ENCODE measurements at places on chromosomes 2 and 18.

- no peak for DNase-seq
These were observed 172.9 kb upstream of the SOX11 start for GRCh38 chr2:5519286-5519685.

DNA sequence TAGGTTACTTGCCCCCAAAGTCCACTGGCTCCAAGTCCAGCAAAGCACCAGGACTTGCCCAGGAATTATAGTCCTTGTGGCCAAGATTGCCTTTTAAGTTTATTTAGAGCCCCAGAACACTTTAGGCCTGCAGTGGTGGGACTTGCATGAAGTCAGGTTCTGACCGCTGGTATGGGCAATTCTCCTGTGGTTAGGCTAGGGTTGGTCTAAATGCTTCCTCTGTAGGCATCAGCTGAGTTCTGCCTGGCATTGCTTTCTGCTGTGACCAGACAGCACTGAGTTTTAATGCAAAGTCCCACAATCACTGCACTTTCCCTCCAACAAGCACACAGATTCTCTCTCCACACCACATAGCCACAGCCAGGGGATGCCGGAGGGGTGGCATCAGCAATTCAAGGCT is 64.5 kb downstream of the DDX18 start:
- DNase-seq = no peak

DNA sequence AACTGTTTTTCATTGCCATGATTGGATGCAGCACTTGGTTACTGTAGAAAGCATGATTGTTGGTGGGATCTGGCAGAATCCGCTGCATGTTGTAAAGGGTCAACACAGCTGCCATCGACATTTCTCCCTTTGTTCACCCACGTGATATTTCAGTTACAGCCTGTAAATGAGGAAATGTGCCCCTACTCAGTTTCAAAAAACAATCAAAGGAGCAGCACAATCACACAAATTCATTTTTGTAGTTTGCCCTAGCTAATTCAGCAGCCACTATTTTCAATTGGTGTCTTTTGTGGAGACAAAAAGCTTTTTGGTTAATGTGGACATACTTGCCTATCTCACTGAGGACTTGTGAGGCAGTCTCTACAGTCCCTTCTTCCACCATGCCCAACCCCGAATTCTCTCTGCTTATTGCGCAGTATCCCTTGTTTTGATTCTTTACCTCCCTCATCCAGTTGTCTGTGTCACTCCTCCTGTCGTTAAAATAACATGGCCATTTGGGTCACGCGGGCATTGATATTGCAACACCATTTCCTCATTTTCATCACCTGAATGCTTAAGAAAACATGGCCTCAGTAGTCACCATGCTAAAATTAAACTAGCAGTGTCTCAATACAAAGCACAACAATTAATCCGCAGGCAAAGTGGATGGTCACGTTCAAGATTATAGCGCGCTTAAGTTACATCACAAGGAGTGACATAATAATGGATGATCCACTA is 6.4 kb upstream of the PROC start:
- DNase-seq = no peak

- peak; percentile 87 for DNase-seq
These were observed 54.6 kb upstream of the GPR17 start for GRCh38 chr2:127591221-127591923.

GRCh38 chr2:237549643-237550415 is 16.5 kb upstream of the PRLH start:
- no peak for DNase-seq

DNA sequence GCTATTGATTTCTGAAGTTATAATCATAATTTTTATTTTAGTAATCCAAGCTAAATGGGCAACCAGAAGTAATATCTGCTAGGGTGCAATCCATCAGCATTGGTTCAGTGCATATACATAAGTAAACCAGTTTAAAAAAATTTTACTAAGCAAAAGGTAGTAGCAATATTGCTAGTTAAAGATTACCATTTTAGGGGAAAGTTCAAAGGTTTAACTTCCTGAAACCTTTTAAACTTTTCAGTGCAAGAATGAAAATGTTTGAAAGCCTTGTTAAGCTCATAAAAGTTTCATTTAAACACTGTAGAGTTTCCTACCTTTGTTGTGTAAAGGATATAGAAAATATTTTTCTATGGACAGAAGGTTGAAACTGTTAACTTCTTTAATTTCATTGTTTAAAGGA is 31.0 kb upstream of the EPB41L5 start:
- no peak for DNase-seq

- DNase-seq = no peak
These were observed 18.6 kb downstream of the CMPK2 start for GRCh38 chr2:6846967-6847681.

- no peak for DNase-seq
These were observed 232.8 kb upstream of the ATP5MC3 start for GRCh38 chr2:175414191-175414881.

GRCh38 chr2:199983534-199983933 is 28.2 kb downstream of the MAIP1 start:
- DNase-seq = no peak

DNA sequence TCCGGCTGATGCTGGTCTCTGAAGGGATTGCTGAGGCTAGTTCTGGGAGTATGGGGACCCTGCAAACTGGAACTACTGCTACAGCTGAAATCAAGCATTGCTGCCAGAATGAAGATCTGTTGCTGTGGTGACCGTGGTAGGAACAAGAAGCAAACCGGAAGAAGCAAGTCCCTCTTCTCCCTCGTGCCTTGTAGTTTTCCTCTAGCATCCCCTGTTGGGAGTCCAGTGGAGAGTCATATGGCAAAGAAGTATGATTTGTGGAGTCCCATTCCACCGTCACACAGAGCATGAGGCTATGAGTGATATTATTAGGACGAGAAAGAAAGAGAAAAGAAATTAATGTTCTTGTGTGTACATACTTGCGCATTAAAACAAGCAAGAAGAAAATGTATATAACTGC is 138.8 kb upstream of the SP5 start:
- no peak for DNase-seq

DNA sequence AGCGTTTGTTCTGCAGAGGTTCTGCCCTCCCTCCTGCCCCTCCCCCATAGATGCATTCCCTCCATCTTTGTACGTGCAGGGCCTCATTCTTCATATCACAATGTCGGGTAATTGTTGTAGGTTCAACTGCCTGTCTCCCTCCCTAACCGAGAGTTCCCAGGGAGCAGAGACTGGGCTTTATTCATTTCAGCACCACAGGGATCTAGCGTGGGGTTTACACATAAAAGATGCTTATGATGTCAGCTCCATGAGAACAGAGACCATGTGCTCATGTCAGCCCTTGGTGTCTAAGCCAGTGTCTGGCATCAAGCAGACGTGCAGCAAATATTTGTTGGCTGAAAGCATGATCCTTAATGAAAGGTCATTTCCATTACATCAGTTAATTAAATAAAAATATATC is 298.9 kb upstream of the TRIB2 start:
- no peak for DNase-seq

DNA sequence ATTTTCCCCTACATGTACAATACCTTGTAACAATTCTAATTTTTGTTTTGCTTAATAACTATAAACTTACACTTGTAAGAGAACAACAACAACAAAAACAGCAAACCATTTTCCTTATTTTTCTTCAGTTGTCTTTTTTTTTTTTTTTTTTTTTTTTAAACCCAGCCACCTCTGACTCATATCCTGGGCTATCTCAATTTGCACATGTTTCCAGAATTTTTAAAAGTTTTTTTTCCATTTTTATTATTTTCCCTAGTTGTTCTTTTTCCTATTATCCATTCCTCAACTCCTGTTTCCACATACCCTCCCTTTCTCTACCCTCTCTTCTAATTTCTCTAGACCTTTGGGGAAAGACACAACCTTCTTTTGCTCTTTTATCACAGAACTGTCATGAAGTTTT is 112.5 kb downstream of the EFEMP1 start:
- DNase-seq = no peak

GRCh38 chr2:212158081-212158480 is 380.5 kb downstream of the ERBB4 start:
- DNase-seq = no peak

- DNase-seq = no peak
These were observed 94.8 kb downstream of the RTTN start for GRCh38 chr18:70110678-70111077.

GRCh38 chr2:102660574-102660973 is 41.2 kb downstream of the SLC9A2 start:
- no peak for DNase-seq

DNA sequence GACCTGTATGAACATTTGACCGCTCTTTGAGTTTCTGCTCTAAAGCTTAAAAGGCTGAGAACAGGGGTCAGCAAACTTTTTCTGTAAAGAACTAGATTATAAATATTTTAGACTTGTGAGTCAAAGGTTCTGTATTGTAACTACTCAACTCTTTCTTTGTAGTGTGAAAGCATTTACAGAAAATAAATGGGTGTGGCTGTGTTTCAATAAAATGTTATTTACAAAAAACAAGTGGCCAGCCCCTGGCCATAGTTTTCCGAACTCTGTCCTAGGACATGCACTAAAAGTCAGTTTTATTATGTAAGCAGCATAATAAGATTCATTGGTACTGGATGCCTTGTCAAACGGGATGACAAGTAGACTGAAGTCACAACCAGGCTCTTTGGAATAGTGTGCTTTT is 434.9 kb downstream of the ZEB2 start:
- no peak for DNase-seq

- no peak for DNase-seq
These were observed 170.8 kb downstream of the PMAIP1 start for GRCh38 chr18:60070631-60071030.

DNA sequence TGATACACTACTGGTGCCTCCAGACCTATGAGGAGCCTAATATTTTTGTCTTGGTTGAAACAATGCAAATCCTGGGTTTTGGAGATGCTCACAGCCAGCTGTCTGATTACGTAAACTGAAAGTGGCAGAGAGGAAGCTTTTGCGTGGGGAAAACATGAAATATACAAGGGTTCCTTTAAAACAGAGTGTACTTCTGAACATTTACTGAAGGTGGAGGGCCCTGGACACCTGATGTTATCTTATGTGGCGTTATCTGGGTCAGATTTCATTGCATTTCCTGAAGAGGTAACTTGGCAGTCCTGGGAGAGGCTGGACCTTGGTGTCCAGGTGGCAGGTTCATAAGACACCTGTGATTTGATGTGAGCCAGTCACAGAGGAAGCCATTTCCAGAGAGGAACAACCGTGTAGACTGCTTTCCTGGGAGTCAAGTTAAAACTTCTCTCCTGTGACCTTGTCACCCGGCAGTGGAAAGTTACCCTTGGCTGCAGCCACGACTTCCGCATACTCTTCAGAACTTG is 105.0 kb downstream of the NEDD4L start:
- DNase-seq = no peak

All from GM10248 (cell line).